RKO (cell line): ENCODE measurements at places on chromosomes 5 and 9.

DNA sequence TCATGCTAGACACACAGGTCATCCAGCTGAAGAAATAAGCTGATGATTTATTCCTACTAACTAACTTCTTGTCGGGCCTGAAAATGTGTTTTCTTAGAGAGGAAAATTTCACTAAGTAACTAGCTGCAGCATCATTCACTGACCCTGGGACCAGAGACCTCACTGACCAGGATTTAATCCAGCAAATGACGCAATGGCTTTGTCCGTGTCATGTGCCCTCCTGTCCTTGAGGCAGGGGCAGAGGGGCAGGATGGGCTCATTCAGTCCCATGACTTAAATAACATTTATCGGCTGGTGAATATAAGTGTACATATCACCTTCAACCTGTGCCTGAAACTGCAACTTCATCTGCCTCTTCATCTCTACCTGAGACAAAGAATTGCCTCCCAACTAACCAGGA lies 154.8 kb downstream of the SEMA5A start:
- no peak for DNase-seq

DNA sequence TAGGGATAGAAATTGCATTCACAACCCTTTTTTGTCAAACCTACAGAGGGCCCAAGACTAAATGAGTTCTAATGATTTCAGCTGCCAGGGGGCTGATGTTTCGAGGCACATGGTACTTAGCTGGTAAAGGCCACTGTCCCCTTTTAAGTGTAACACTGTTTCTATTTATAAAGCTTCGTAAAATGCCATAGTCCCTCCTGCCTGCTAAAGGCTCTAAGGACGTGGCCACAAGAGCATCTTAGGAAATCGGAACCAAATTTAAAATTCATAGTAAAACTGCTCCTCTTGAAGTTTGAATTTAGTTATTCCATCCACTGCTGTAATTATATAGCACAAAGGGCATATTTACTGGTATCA lies 170.3 kb upstream of the WWC1 start:
- no peak for DNase-seq

GRCh38 chr9:88972401-88972800 lies 18.9 kb upstream of the S1PR3 start:
- DNase-seq, result no peak

DNA sequence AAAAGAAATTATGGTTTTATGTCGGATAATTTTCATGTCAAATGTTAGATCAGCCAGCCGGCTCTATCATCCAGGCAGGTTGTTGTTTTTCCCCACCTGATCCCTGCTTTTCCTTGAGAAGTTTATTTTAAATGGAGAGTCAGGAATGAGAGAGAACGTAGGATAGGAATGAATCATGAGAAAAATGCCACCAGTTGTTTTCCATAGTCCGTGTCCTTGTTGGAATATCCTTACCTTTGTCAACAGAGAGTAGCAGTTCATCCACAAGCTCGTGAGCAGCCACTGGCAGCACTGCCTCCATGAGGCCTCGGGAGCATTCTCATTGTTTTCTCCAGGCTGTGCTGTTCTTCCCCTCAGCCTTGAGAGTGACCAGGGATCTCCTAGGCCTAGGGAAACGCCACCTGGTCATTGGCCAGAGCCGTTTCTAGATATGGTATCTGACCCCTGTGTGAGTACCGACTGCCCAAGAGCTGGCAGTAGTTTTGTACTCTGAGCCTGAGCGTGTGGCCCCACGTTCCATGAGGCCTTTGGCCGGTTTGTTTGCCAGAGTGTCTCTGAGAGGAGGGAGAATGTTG lies 293.3 kb downstream of the FANCC start:
- no peak for DNase-seq

- DNase-seq, result no peak
These were observed 91.4 kb upstream of the ZNF462 start for GRCh38 chr9:106771608-106772007.

GRCh38 chr5:2749514-2750025 lies 1.9 kb downstream of the IRX2 start:
- DNase-seq, result no peak

DNA sequence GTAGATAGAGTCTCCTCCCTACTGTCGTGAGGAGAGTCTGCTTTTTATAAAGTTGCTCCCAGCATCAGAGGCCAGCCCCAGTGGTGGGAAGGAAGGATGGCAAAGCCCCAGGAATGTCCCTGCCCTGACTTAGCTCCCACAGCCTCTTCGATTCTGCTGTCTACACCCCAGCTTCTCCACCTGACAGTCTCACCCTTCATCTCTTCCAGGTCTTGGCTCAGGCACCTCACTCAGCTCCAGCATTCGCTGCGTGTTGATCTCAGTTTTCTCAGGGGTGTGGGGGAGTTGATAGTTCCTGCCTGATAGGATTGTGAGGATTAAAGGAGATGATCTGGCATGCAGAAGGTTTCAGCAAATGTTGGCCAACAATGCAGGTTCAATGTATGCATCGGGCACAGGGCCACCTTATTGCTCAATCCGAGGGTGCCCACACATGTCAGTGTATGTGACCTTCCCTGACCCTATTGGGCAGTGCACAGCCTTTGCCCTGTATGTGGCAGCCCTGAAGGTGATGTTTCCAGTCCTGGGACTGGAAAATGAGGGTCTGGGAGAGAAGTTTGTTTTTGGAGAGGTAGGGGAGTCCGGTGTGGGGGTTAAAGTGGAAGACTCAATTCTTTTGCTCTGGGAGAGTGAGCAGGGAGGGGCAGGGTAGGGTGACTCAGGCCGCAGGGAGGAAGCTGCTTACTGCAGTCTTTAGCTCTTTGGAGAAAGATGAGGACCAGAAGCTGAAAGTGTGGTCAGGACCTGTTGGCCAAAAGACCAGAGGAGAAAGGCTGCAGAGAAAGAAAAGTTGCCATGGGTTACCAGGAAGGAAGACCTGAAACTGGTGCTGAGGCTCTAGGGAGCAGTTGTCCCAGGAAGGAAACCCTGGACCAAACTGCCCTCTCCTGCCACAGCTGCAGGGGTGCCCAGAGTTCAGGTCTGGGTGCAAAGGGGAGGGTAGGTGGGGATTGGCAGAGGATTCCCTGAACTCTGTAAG lies 153.2 kb downstream of the MACROH2A1 start:
- DNase-seq, result no peak

DNA sequence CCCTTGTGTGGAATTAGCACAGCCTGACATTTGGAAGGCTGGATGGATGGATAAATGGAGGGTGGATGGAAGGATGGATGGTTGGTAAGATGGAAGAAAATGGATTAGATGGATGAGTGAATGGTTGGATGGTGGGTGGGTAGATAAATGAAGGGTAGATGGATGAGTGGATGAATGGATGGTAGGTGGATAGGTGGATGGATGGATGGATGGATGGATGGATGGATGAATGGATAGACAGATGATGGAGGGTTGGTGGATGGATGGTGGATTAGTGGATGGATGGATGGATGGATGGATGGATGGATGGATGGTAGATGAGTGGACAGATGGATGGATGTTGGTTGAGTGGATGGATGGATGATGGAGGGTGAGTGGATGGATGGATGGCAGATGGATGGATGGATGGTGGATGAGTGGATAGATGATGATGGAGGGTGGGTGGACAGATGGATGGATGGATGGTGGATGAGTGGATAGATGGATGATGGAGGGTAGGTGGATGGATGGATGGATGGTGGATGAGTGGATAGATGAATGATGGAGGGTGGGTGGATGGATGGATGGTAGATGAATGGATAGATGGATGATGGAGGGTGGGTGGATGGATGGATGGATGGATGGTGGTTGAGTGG lies 175.6 kb upstream of the PPP1R26 start:
- no peak for DNase-seq

DNA sequence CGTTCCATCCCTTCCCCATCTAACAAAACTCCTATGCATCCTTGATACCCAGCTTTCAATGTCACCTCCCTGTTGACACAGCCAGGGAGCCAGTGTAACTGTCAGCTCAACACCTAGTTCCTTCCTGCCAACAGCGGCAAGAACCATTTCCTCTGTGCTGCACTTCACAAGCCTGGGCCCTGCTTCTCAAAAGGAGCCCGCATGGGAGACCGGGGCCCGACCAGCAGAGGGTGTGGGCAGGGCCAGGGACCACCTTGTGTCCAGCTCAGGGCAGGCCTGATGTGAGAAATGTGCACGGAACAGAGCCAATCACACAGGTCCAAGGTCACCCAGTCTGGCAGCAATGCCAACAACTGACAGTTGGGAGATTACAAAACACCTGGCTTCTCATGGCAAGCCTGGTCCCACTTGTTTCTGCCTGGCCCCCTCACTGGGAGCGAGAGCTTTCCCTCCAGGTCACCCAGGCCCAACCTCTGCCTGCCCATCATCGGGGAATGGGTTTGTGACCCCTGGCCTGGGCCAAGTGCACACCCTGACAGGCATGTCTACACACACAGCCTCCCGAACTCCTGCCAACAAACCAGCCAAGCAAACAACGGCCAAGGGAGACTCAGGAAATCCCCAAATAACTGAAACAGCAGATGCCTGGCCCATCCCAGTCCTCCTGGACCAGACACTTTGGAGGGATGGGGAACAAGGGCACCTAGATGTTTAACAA lies 3.1 kb downstream of the RNF44 start:
- DNase-seq, result no peak

DNA sequence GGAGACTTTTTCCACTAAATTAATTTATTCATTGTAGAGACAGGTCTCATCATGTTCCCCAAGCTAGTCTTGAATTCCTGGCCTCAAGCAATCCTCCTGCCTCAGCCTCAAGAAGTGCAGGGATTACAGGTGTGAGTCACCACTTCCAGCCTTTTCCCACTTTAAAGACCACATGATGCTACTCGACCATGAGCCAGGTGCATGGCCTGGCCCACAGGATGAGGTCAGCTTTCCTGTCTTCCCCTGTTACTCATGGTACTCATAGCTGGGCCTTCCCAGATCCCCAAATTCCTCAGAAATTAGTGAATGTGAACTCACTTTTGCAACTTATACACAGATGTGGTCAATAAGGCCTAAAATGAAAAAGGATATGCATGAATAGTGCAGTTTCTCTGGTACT lies 395.9 kb downstream of the SEMA5A start:
- DNase-seq, result peak; percentile 55

- no peak for DNase-seq
These were observed 286.4 kb downstream of the FANCC start for GRCh38 chr9:95030920-95031642.

DNA sequence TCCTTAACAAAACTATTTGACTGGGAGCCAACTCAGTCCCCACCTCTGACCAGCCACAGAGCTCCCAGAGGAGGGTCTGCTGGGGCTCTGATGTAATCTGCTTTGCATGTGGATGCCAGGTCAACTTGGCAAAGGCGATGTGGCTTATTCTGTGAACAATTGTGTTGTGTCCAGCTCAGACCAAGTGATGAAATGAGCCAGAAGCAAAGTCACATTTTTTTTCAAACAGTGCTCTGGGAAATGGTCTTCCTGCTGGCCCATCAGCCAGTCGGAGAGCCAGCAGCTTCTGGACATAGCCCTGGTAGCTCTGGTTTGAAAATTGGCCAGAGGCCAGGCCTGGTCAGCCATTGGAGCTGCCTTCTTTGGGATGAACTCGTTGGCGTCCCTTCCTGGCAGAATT lies 86.5 kb downstream of the ANGPTL2 start:
- DNase-seq, result no peak
